Left ventricle myocardium superior (tissue), 1 donor: ENCODE measurements at places on chromosomes 5 and 9. TPM values are rescaled to one million over a fixed set of nuclear protein-coding genes. Genes with fewer than 3 reads are reported as not detected.
A peak's percentile ranks its signal among the peaks of the same experiment; 100 is the strongest.

DNA sequence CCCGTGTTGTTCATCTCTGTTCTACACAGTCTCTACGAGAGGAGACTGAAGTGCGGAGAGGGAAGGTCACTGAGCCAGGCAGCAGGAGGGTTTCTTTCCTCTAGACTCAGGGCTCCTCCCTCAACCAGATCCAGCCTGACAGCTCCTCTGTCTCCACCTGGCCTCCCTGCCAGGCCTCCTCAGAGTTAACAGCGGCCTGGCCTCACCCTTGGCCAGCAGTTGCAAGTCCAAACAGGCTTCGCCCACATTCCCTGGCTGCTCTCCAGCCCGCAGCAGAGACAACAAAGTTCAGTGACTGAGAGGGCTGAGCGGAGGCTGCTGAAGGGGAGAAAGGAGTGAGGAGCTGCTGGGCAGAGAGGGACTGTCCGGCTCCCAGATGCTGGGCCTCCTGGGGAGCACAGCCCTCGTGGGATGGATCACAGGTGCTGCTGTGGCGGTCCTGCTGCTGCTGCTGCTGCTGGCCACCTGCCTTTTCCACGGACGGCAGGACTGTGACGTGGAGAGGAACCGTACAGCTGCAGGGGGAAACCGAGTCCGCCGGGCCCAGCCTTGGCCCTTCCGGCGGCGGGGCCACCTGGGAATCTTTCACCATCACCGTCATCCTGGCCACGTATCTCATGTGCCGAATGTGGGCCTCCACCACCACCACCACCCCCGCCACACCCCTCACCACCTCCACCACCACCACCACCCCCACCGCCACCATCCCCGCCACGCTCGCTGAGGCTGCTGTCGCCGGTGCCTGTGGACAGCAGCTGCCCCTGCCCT, at the start of gene HRCT1:
TSS of gene HRCT1 (plus strand) at position 291 of the 768 bp plus-strand sequence. CDS start at position 377, 86 bp downstream.
- peak; percentile 94 for DNase-seq

GRCh38 chr5:42994246-42994554, 45.9 kb downstream of the ANXA2R start:
- DNase-seq, result no peak

GRCh38 chr9:91001146-91001611, 199.6 kb downstream of the SYK start:
- DNase-seq, result no peak

DNA sequence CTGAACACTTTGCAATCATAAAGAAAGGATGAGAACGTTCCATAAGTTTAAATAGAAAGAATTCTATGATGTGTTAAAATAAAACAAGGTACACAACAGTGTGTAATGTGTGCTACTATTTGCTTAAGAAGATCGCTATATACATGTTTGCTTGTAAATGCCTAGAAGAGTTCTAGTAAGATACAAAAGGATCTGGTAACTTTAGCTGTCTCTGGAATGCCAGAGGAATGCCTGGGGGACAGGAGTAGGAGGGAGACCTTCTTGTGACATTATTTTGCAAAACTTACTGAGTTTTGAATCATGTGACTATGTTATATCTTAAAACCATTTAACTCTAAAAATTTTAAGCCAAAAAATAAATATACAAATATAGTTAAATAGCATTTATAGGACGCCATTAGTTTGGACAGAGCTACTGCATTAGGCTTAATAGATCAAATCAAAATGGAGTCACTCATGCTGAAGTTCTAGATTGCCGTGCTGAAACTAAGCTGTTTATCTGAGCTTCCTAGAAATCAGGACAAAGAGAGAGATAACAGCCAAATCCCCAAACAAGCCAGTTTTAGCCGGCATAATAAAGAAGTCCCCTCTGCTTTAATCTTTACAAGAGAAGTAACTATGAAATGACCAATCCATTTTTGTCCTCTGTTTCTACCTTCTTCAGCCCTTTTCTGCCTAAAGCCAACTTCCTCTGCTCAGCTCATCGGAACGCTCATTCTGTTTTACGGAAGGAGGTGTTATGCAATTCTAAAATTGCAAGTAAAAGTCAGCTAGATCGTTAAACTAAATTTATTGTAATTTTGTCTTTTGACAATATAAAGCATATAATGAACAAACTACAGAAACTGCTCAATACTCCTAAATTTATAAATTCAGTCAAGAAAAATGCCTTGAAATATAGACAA, 44.8 kb downstream of the LIX1 start:
- no peak for DNase-seq

- no peak for DNase-seq
Observed at GRCh38 chr5:88829054-88829453, 53.9 kb downstream of the MEF2C start.

DNA sequence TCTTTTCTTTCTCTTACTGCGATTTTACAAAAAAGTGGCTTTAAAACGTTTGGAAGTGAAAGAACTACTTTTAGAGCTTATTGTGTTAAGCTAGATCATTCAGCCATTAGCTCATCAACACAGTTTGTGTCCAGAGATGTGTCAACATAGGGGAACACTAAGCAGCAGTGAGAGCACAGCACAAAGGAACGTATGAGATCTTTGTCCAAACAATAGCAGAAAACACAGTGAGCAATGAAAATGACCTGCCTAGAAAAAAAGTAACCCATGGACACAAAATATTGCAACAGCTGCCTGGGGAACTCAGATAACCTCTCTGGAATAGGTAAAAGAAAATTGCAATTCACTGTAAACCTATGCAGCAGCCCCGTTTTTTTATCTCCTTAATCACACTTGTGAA, 372.5 kb downstream of the ARHGEF28 start:
- DNase-seq, result no peak

GRCh38 chr9:114250235-114250568, 72.7 kb upstream of the ORM1 start:
- DNase-seq, result peak; percentile 94

DNA sequence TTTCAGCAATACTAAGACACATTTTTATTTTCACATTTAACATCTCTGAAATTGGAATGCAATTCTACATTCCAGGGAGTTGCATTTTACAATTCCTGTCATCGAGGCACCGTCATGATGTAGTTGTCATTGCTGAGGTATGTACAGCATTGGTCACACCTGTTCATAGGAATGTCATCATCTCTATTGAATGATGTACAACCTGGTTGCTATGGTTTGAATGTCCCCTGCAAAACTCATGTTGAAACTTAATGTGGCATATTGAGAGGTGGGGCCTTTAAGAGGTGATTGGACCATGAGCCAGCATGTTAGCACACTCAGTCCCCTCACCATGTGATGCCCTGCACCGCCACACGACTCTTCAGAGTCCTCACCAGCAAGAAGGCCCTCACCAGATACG, 103.1 kb downstream of the CEMIP2 start:
- no peak for DNase-seq

- no peak for DNase-seq
Observed at GRCh38 chr5:90201923-90202322, 207.6 kb downstream of the CETN3 start.

- DNase-seq, result no peak
Observed at GRCh38 chr5:140631036-140631417, 1.9 kb downstream of the CD14 start.

NMUR2 gene
- total RNA-seq, result 0.20 TPM

PLEKHG4B gene
- not detected for total RNA-seq

SLC46A2 gene
- not detected for total RNA-seq

INVS gene
- total RNA-seq, result 6.1 TPM

TLR4 gene
- 14.4 TPM for total RNA-seq

SH3RF2 gene
- total RNA-seq, result 350 TPM

ARHGEF37 gene
- total RNA-seq, result 32.8 TPM

ADAMTS19 gene
- total RNA-seq, result 1.1 TPM

TMEM215 gene
- not detected for total RNA-seq

GLRA1 gene
- total RNA-seq, result not detected

DNAI1 gene
- total RNA-seq, result not detected
